ENCODE measurements at places on chromosomes 5 and 9. TPM values are rescaled to one million over a fixed set of nuclear protein-coding genes. Genes with fewer than 3 reads are reported as not detected.

IL31RA gene
- total RNA-seq: 5.8 TPM

TPPP gene
- total RNA-seq: 0.17 TPM

MZB1 gene
- not detected for total RNA-seq

PDCD1LG2 gene
- 1.8 TPM for total RNA-seq

FST gene
- total RNA-seq: 6.2 TPM

SERF1A gene
- total RNA-seq: 0.93 TPM

FGF10 gene
- not detected for total RNA-seq

OR1Q1 gene
- total RNA-seq: not detected

GAPVD1 gene
- total RNA-seq: 53.9 TPM

SPINK6 gene
- 1.9 TPM for total RNA-seq

BHMT2 gene
- total RNA-seq: not detected

HRCT1 gene
- 4.4 TPM for total RNA-seq

KIF4B gene
- total RNA-seq: not detected

FAM78A gene
- total RNA-seq: 0.54 TPM

NEURL1B gene
- 7.6 TPM for total RNA-seq

IFNA13 gene
- total RNA-seq: not detected

IL4 gene
- total RNA-seq: not detected
